ENCODE measurements at places on chromosomes 5 and 9.

- DNase-seq: no peak
These were observed 23.6 kb upstream of the PDE4D start for GRCh38 chr5:59917121-59917520.

- no peak for DNase-seq
These were observed 980 bp upstream of the RHOBTB3 start for GRCh38 chr5:95730011-95730700.

DNA sequence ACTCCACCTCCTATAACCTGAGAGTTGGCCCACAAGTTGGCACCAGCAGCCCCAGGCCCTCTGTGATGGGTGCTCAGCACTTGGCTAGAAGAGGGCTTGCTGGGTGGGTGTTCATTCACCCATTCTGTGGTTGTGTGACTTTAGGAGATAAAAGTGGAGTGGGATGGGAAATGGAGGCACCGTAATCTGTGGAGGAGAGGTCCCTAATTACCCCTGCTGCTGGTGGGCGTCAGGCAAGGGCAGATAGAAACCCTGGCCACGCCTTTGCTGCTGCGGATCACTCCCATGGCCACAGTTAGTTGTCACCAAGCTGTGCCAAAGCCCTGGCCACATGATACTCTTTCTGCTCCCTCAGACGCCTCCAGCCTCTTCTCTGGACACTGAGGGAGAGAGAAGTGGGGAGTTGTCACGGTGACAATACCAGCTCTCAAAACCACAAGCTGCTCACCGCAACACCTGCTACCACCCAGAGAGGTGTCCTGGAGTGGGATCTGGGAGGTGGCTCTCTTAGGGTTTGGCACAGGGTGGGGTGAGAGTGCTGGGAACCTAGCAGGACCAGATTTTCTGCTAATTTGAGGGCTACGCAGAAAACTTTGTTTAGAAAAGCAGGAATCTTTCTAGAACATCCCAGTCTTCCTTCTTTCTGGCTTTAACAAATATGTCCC, 12.0 kb upstream of the NEUROG1 start:
- DNase-seq: no peak

- DNase-seq: no peak
These were observed 133.9 kb upstream of the SPEF2 start for GRCh38 chr5:35483780-35484179.

- no peak for DNase-seq
These were observed 76.6 kb downstream of the RAPGEF1 start for GRCh38 chr9:131663288-131663687.

GRCh38 chr5:147763791-147764525, 18.6 kb downstream of the JAKMIP2 start:
- DNase-seq: no peak

DNA sequence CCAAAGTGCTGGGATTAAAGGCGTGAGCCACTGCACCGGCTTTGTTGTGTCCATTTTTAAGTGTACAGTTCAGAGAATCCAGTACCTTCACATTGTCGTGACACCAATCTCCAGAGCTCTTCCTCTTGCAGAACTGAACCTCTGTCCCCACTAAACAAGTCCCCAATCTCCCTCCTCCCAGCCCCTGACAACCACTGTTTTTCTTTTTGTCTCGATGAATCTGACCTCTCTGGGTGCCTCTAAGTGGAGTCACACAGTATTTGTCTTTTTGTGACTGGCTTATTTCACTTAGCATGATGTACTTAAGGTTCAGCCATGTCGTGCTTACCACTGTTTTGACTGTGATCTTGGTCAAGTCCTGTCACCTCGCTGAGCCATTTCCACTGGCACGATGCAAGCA, 1.6 kb downstream of the WDR38 start:
- no peak for DNase-seq

DNA sequence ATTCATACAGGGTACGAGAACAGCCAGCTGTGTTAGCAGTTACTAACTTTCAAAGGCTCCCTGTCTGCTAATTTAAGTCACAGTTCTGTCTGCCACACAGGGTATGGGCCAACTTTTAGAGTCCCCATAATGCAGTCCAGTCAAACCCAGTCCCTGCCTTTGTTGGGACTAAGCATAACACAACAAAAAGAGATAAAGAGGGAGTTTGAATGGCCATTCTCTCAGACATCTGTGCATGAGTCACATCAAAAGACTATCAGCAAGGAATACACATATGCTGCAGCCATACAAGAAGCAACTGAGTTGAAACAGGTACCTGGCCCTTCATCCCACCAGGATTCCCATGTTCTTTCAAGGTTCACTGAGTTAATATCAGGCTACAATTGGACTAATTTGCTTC, 744.5 kb upstream of the C9orf72 start:
- DNase-seq: no peak

- no peak for DNase-seq
These were observed 523.5 kb upstream of the CLINT1 start for GRCh38 chr5:158382473-158382872.

GRCh38 chr9:132748450-132748849, 78.2 kb downstream of the GTF3C4 start:
- DNase-seq: no peak

GRCh38 chr9:21902136-21902535, 92.1 kb downstream of the CDKN2A start:
- DNase-seq: no peak

GRCh38 chr9:98375138-98375726, 119.8 kb upstream of the TBC1D2 start:
- no peak for DNase-seq

DNA sequence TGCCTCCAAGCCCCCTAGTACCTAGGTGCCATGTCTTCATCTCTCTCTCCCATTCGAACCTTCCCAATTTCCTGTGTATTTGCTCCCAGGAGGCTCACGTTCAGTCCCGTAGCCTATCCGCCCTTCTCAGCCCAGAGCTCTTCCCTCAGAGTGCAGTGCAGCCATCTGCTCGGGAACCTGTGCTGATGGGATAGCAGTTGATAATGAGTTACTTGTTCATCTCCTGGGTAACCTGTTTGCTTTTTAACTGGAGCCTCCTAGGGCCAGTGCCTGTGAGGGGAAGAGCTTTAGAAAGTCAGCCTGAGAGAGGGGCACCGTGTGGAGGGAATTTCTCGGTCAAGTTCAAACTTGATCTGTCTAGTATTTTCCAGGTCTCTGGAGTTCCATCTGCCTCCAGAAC, 229.8 kb upstream of the IL12B start:
- DNase-seq: no peak

- DNase-seq: no peak
These were observed 100.9 kb downstream of the ATP10B start for GRCh38 chr5:160750938-160751657.

DNA sequence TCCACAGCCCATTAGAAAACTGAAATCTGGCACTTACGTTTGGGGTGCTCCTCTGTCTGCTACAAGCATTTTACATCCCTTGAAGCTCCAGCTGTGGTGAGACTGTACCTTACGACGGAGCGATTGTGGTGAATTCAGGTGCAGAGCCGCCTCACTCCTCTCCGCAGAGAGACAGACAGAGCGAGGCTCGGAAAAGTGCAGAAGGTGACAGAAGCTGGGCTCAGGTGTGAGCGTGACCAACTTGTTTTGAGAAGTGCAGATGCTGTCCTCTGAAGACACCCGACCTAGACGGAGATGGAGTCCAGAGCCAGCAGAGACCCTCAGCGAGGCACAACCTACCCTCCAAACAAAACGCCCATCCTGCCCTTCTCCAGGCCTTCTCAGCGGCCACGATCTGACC, 196.5 kb downstream of the MED10 start:
- DNase-seq: no peak

GRCh38 chr9:74173284-74173683, 323.9 kb upstream of the RORB start:
- no peak for DNase-seq

DNA sequence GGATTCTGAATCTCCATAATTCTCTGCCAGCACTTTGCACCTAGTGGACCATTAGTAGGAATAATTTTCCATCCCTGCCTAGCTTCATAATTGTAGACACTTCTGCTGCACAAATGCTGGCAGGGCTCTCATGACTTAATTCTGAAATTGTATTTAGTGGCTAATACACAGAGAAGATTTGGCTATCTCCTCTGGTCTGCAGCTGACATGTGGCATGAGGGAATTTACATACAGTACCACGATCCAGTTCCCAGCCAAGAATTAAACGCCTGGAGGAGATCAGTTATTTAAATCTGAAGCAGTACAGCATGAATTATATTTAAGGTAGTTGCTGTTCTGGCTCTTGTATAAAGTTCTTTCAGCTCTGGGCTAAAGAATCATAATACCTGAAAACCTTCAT, 46.5 kb downstream of the IQGAP2 start:
- no peak for DNase-seq
